ENCODE measurements at places on chromosomes 3 and 15.

- DNase-seq = no peak
Measured at GRCh38 chr3:112446343-112446742, 52.9 kb downstream of the BTLA start.

- DNase-seq = no peak
Measured at GRCh38 chr15:25611603-25612002, 172.8 kb upstream of the UBE3A start.

- DNase-seq = no peak
Measured at GRCh38 chr15:101427606-101428487, 61.7 kb downstream of the PCSK6 start.

DNA sequence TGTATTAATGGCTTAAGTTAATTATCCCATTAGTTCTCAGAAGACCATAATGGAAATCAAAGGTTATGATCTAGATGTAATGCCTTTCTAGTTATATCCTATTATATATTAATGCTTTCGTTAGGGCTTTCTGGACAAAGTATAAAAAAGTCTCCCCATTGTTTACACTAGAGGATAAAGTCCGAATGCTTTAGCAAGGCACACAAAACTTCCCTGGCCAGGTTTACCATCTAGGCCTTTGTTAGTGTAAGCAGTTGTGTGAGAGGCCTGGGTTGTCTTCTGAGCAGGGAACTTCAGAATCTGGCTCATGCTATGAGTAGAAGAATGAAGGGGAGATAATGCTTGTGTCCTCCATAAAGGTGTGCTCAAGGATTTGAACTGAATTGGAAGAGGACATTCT lies 106.3 kb upstream of the MEIS2 start:
- DNase-seq = no peak

GRCh38 chr3:150521463-150521862 lies 24.8 kb downstream of the SERP1 start:
- DNase-seq = no peak

- DNase-seq = no peak
Measured at GRCh38 chr3:4758957-4759656, 220.1 kb upstream of the BHLHE40 start.

- no peak for DNase-seq
Measured at GRCh38 chr3:9777694-9778021, 7.9 kb upstream of the CAMK1 start.

- DNase-seq = no peak
Measured at GRCh38 chr15:68781766-68782588, 38.7 kb downstream of the ANP32A start.

GRCh38 chr3:196039359-196039758 lies 42.5 kb downstream of the TFRC start:
- no peak for DNase-seq

DNA sequence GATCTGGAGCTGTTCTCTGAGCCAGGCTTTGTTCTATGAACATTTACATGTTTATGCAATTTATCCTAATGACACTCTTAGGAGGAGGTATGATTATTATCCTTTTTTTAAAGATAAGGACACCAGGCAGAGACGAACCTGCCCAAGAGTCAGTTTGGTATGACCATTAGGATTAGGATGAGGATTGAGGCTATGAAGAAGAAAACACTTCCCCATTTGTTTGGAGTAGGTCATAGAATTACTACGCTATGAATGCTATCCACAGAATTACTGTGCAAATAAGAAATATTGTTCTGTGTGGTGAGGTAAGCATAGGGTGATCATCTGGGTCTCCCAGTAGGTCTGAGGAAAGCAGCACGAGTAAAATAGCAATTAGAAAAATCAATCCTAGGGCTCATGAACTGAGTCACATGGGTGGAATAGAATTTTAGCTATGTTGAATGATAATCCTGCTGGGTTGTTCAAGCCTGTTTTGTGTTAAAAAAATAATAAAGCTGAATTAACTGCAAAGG lies 23.9 kb downstream of the EIF4E3 start:
- no peak for DNase-seq

DNA sequence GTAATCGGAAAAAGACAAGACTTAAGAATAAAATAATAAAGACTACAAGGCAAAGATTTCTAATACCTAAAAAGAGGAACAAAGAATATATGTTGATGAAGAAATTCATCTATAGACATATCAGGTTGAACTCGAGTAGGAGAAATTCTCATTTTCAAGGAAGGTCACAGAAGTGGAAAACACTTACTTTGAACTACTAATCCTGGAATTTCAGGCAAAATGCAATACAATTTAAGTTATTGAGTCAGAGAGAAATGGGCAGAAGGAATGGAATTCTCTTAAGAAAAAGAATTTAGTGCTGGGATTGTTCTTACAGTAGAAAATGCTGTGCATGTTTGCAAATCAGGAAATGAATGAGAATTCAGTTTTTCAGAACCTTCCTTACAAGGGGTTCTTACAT lies 135.9 kb upstream of the TGFBR2 start:
- no peak for DNase-seq

All from GM13977 (cell line).